Right ventricle myocardium superior (tissue), 1 donor: ENCODE measurements at places on chromosomes 16 and 17. TPM values are rescaled to one million over a fixed set of nuclear protein-coding genes. Genes with fewer than 3 reads are reported as not detected.

Gene KRT24
- total RNA-seq, result not detected

Gene ODAD4
- 0.75 TPM for total RNA-seq

Gene TMEM186
- total RNA-seq, result 12.7 TPM

Gene SKAP1
- 0.70 TPM for total RNA-seq

Gene C17orf78
- total RNA-seq, result not detected

Gene SCIMP
- 1.00 TPM for total RNA-seq

Gene TEKT1
- not detected for total RNA-seq

Gene HSD11B2
- total RNA-seq, result 0.89 TPM

Gene SPNS2
- 10.4 TPM for total RNA-seq

Gene KRT14
- total RNA-seq, result not detected

Gene SOX15
- total RNA-seq, result 0.91 TPM

Gene CARD14
- not detected for total RNA-seq

Gene TMED6
- total RNA-seq, result not detected

Gene NXPH3
- 3.7 TPM for total RNA-seq

Gene SMIM36
- total RNA-seq, result not detected

Gene EMC8
- total RNA-seq, result 21.8 TPM

Gene SIAH1
- 11.4 TPM for total RNA-seq

Gene CAPN15
- total RNA-seq, result 17.7 TPM
